ENCODE measurements at places on chromosomes 7 and 10.

GRCh38 chr7:76259124-76260093 is 43.1 kb upstream of the HSPB1 start:
- no peak for DNase-seq

- no peak for DNase-seq
Observed at GRCh38 chr7:29494350-29494749, 69.3 kb upstream of the PRR15 start.

- no peak for DNase-seq
Observed at GRCh38 chr7:75722373-75722772, 16.4 kb downstream of the HIP1 start.

GRCh38 chr7:30389791-30390190 is 88.8 kb downstream of the NOD1 start:
- DNase-seq: no peak

GRCh38 chr10:62735464-62736167 is 68.9 kb upstream of the ADO start:
- DNase-seq: no peak

DNA sequence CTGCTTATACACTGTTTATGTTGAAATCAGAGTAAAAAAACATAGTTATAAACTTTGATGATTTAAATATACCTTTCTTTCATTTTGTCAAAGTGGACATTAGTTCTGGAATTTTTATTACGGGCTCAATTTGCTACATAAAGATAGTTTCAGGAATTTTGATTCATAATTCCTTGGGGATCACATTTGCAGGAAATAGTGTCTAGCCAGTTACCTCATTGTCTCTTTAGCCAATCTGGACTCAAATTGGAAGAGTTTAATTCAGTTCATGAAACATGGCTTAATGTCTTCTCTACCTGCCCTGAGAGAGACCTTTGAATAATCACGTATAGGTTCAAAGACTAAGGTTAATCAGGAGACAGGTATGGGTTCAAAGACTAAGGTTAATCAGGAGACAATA is 262.6 kb downstream of the HGF start:
- DNase-seq: no peak

GRCh38 chr10:114336823-114337509 is 67.3 kb downstream of the AFAP1L2 start:
- DNase-seq: no peak

DNA sequence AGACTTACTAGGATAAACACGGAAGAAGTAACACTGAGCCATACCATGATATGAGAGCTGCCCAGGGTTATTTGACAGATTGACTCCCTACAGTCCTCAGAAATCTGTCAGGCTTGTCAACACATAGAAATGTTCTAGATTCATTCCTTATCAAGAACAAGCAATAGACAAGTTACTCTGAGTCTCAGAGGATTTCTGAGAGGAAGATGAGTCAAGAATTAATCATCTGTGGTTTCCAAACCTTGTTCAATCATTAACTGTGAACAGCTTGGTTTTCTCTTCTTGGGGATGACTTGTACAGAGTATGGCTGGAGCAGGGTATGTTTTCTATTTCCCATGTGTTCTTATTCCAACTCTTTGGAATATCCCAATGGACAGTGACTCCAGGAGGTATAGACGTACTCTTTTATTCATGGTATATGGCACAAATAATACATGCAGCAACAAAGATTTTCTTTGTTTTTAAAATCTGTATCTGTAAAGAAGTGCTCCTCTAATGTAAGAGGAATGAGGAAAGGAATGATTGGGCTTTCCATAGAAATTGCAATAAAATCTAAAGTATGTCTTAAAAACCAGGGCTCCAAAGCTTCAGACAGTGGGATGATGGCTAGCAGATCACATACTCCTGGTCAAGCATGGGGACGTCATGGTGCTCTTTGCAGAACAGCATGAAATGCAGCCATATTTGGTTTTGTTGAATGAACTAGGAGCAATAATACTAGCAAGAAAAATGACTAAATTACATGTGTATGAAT is 11.9 kb upstream of the SFR1 start:
- no peak for DNase-seq

DNA sequence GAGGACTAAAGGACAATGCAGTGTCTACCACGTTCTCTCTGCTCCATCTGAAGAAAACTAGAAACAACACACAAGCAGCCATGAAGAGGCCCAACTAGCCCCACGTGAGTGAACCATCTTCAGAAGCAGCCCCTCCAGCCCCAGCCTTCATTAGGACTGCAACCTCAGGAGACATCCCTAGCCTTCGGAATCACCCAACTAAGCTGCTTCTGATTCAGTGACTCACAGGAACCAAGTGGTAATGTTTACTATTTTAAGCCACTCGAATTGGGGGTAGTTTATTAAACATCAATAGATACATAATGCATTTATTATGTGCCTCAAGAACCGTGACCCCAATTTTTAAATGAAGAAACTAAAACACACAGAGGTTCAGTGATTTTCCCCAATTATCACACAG is 22.6 kb downstream of the ARHGAP12 start:
- DNase-seq: no peak

GRCh38 chr7:66683770-66684123 is 55.1 kb downstream of the KCTD7 start:
- no peak for DNase-seq

DNA sequence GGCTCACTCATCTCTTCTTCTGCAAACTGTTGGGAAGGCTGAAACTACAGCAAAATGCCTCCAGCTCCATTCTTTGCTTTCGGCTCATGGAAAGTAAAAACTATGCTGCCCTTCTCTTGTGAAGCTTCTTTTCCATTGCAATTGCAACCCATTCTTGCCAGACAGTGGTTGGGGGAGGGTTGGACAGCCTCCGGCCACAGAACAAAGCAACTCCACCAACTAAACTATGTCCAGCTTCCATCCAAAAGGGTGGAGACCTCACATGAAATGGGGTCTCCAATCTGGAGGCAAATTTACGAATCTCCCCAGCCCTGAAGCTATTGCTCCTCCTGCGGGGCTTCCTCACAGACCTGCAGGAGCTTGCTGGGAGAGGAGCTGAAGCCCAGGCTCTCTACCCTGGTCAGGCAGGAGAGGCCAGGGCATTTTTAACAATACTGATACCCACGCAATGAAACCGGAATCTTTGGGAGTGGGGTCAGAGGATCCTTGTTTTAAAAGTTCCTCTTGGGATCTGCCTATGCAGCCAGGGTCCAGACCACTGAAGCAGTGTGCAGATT is 549 bp downstream of the GPNMB start:
- no peak for DNase-seq

DNA sequence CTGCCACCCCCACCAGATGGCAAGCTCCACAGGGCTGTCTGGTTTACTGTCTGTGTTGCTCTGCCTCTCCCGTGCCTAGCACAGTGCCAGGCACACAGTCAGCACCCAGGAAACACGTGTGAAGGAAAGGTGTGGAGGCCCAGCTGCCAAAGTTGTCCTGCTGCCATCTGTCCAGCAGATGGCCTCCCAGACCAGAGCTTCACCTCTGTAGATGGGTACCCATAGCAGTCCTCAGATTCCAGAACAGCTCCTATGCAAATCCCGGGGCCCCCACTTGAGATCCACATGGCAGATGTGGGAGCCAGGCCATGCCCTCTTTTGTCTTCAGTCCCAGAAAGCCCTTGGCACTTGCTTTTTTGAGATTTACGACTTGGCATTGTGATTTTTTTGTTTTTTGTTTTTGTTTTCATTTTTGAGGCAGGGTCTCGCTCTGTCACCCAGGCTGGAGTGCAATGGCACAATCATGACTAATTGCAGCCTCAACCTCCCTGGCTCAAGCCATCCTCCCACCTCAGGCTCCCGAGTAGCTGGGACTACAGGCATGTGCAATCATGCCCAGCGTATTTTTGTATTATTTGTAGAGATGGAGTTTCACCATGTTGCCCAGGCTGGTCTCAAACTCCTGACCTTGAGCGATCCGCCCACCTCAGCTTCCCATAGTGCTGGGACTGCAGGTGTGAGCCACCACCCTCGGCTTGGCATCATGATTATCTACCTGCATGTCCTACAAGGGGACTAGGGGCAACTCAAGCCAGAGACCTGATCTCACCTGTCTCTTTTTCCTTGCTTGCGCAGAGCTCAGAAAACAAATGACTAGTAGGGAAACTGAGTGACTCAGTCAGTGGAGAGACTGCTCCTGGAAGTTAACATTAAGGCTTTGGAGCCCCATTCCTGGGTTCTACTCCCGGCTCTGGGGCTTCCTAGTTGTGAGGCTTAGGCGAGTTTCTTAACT is 16.9 kb upstream of the PALD1 start:
- peak; percentile 17 for DNase-seq

DNA sequence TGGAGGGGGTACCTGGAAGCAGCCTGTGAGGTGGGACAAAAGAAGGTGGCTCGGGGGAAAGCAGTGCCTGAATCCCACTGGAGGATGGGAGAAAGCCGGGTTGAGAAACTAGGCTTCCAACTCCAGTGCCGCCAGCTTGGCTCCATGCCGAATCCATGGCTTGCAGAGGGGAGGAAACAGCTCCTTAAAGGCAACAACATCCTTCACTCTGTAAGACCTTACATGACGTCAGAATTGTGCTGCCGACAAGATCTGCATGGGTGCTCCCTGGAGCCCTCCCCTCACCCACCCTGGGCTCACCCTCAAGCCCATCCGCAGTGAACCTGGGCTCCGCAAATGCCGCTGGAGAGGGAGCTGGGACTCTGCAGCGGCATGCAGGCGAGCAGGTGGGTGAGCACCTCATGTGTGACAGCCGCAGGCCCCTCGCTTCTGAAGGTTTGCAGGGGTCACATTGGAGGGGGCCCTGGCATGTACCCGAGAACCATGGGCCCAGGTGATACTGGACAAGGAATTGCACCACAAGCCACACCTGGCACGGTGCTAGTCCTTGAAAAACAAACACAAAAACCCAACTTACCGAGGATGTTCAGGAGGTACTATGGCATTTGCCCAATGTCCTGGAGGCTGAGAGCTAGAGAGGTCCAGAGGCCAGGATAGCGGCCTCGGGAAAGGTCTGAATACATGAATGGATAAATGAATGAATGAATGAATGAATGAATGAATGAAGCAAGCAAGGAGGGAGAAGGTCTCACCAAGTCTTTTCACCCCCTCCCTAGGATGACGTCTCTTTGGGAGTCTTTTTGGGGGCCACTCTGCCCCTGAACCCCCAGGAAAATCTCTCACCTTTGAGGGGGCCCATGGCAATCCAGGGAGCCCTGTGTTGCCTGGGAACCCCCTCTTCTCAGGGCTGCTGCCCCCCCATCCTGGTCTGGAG is 238.6 kb upstream of the SHH start:
- no peak for DNase-seq

GRCh38 chr7:157612664-157613561 is 276.1 kb downstream of the DNAJB6 start:
- peak; percentile 52 for DNase-seq

DNA sequence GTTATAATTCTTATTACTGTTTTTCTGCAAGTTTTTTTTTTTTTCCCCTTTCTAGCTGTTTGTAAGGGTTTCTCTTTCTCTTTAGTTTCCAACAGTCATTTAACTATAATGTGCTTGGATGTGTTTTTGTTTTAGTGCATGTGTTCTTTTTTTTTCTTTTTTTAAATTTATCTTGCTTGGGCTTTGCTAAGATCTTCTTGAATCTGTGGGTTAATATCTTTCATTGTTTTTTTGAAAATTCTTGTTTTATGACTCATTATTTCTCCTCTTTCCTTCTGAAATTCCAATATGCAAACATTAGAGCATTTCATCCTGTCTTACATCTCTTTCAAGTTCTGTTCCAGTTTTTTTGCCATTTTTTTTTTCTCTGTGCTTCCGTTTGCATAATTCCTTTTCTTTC is 5.7 kb upstream of the HK1 start:
- DNase-seq: no peak

DNA sequence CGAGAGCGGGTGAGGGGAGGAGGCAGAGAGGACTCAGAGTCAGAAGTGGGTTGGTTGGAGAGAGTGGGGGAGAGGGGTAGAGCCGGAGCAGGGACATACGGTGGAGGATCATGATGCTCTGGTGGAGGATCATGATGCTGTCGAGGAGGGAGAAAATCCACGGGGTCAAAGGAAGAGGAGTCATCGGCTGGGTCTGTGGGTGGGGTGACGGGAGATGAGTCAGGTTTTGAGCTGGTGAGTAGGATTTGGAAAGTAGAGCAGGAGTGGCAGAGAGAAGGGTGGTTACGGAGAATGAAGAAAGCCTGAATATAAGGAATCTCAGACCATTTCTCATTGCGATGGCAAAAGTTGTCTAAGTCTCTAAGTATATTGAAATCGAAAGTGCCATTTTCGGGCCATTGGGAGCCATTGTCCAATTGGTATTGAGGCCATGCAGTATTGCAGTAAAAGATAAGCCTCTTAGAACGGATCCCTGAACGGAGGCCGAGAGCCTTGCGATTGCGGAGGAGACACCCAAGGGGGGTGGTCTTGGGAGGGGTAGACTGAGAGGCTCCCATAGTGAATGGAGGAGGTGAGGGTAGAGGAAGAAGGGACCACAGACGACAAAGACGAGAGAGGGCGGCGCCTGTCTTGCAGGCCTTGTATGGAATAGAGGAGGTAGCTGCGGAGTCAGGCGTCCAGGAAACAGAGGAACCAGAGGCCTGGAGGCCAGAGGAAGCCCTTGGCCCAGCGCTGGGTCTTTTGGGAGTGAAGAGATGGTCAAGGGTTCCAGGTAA is 23.8 kb downstream of the SCIN start:
- DNase-seq: no peak

DNA sequence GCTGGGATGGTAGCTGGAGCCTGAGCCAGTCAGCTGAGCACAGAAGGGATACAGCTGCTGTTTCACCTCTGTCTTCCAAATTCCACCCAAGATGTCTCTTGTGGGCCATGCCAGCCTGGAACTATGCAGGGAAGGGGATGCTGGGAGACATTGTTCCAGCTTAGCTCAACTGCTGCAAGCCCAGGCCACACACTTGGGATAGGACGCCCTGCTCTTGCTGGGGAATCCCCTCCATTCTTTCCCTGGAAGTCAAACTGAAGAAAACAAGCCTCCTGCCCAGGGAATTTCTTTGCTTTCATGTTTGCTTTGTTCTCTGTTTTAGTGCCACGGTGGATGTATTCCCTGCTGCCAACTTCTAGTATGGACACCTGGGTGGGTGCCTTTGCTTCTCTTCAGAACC is 55.2 kb upstream of the CDK13 start:
- no peak for DNase-seq

- DNase-seq: no peak
Observed at GRCh38 chr7:151626422-151627115, 106.9 kb upstream of the RHEB start.

GRCh38 chr7:105810556-105810955 is 65.8 kb downstream of the ATXN7L1 start:
- DNase-seq: no peak
